IPS DF 6.9 (cell line): ENCODE measurements at places on chromosomes 16 and 17.

- no peaks in the 10 kb centered on the region for H3K36me3 ChIP-seq
- H3K4me1 ChIP-seq: no peaks in the 10 kb centered on the region
- H3K27me3 ChIP-seq: no peaks in the 10 kb centered on the region
- no peak overlapping the region for H3K27ac ChIP-seq
- DNase-seq: no peak
Measured at GRCh38 chr16:23768581-23768980, 13.8 kb downstream of the CHP2 start.

DNA sequence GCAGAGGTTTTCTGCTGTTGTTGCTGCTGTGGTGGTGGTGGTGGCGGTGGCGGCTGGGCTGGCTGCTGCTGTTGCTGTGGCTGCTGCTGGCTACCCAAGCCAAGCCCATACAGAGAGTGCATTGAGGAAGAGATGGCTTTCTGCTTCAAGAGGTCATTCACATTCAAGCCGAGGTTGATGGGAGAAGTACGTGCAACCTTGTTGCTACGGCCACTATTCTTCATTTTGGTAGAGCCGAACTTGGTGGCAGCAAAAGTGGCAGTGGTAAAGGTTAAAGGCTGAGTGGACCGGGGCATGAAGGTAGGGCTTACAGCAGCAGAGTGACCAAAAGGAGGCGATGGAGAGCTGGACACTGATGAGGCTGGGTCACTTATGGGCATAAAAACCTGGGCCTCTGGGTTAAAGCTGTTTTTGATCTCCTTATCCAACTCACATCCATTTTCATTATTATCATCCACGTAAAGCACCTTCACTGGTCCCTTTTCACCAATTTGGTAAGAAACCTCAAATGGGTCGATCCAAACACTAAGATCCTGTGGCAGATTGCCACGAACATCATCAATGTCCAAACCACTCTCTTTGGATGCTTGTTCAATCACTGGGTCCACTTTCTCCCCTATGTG, 2.8 kb downstream of the TOB1 start:
- no peak overlapping the region for H3K27ac ChIP-seq
- peaks cover 4% of the 10 kb centered on the region; the same call in 1 of the 2 replicates for H3K36me3 ChIP-seq
- no peak for DNase-seq
- H3K4me3 ChIP-seq: no peak overlapping the region

- H3K27me3 ChIP-seq: no peaks in the 10 kb centered on the region
- peaks cover 3% of the 10 kb centered on the region; the same call in 1 of the 2 replicates for H3K36me3 ChIP-seq
- no peak for DNase-seq
- no peak overlapping the region for H3K27ac ChIP-seq
- no peak overlapping the region for H3K4me3 ChIP-seq
Measured at GRCh38 chr17:75557075-75557851, 30.3 kb upstream of the MYO15B start.

DNA sequence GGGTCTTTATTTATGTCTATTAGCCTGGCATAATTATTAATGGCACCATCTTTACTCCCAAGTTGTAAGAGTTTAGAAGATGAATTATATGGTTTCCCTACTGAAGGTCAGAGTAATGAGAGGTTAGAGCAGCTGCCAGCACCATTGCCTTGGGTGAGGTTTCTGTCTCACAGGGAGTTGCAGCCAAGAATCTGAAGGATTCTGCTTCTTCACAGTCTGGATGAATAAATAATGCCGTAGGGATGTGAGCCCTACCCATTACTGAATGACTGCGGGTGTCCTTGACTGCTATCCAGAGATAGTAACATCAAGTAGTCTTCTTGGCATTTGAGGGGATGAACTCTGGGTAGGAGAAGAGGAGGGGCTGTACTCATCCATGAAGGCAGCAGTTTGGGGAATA, 52.8 kb upstream of the SMIM36 start:
- no peak overlapping the region for H3K27ac ChIP-seq
- H3K4me1 ChIP-seq: peaks cover 2% of the 10 kb centered on the region; the same call in 1 of the 2 replicates
- no peak for DNase-seq
- no peaks in the 10 kb centered on the region for H3K36me3 ChIP-seq

GRCh38 chr17:7667656-7668406, 17.1 kb downstream of the ATP1B2 start:
- DNase-seq: no peak
- peaks cover 1% of the 10 kb centered on the region; the same call in 1 of the 2 replicates for H3K4me1 ChIP-seq
- no peak overlapping the region for H3K27ac ChIP-seq
- no peaks in the 10 kb centered on the region for H3K27me3 ChIP-seq

DNA sequence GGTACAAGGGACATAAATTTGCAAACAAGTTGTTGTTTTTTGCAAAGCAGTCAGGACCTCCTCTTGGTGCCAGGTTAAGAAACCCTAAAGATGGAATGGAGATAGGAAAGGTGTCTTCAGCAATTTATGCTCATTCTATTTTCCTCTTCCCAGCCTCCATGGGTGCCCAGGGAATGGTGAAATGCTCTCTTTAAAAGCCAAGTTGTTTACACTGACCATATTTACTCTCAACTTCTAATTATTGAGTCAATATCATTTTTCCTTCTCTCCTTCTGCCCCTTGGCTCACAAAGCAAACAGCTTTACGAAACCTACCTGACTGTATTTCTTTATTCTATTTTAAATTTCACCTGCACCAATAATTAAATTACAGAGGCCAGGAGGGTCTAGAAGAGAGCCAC, 138.5 kb upstream of the IRX3 start:
- no peaks in the 10 kb centered on the region for H3K27me3 ChIP-seq
- H3K4me3 ChIP-seq: no peak overlapping the region
- no peak overlapping the region for H3K27ac ChIP-seq
- no peaks in the 10 kb centered on the region for H3K36me3 ChIP-seq
- no peak for DNase-seq

GRCh38 chr16:78816499-78817195, 717.2 kb downstream of the WWOX start:
- no peaks in the 10 kb centered on the region for H3K36me3 ChIP-seq
- no peaks in the 10 kb centered on the region for H3K4me1 ChIP-seq
- no peak overlapping the region for H3K27ac ChIP-seq

DNA sequence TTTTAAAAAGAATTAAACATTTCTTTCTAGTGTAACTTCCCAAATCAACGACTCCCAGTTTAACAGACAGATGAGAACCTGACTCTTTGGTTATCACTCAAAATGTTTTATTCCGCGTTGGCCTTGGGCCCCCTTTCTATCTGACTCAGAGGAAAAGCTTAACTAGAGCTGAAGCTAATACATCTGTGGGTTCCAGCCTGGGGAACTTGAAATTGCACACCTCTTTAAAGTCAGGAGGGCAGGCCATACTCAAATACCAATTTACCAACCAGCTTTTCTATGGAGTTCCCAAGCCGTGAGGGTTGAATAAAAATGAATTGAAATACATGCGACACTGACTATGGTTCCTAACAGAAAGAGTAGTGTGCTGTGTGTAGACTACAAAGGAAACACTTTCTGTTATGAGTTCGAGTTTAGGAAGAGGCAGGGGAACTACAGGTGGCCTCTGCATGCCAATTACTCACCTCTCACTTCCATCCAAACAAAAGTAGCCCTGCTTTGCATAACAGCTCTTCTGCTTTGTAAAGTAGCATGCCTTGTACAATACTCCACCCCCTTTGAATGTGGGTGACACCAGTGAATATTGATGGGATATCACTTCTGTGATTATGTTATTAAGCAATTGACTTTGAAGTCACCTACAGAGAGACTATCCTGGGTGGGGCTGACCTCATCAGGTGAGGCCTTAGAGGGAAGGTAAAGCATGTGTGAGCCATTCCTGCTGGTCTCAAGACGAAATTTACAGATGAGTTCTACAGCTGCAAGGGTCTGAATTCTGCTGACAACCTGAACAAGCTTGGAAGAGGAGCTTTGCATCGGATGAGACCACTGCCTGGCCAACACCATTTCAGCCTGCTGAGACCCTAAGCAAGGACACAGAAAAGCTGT, 92.1 kb downstream of the WDR59 start:
- no peak overlapping the region for H3K4me3 ChIP-seq
- no peaks in the 10 kb centered on the region for H3K4me1 ChIP-seq
- peaks cover 2% of the 10 kb centered on the region; the same call in 1 of the 2 replicates for H3K36me3 ChIP-seq
- no peaks in the 10 kb centered on the region for H3K27me3 ChIP-seq

GRCh38 chr16:87447323-87447722, 45.5 kb downstream of the ZCCHC14 start:
- peaks cover 11% of the 10 kb centered on the region; the same call in 1 of the 2 replicates for H3K36me3 ChIP-seq
- no peak overlapping the region for H3K4me3 ChIP-seq
- no peak for DNase-seq
- no peaks in the 10 kb centered on the region for H3K27me3 ChIP-seq
- H3K4me1 ChIP-seq: no peaks in the 10 kb centered on the region

- no peak overlapping the region for H3K4me3 ChIP-seq
- H3K27ac ChIP-seq: no peak overlapping the region
- no peaks in the 10 kb centered on the region for H3K4me1 ChIP-seq
Measured at GRCh38 chr16:54985156-54985555, 54.5 kb downstream of the IRX5 start.

- DNase-seq: no peak
- H3K27ac ChIP-seq: no peak overlapping the region
- no peaks in the 10 kb centered on the region for H3K36me3 ChIP-seq
Measured at GRCh38 chr16:30619202-30619601, 9.0 kb upstream of the ZNF689 start.

DNA sequence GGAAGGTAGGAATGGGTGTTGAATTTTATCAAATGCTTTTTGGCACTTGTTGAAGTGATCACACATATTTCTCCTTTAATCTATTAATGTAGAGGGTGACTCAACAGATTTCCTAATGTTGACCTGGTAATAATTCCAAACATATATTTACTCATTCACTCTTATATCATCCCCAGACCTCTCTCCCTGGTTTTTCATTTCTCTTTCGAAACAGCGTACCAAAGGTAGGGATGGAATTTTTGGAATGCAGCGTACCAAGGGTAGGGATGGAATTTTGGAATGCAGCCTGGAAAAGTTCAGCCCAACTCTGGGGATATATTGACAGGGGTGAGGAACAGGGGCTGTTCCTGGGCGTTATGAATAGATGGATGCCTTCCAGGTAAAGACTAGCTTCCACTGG, 7.3 kb downstream of the KIF18B start:
- peaks cover 9% of the 10 kb centered on the region for H3K36me3 ChIP-seq
- no peaks in the 10 kb centered on the region; the same call in 1 of the 2 replicates for H3K4me1 ChIP-seq
- no peaks in the 10 kb centered on the region for H3K27me3 ChIP-seq
- H3K27ac ChIP-seq: no peak overlapping the region

- no peak for DNase-seq
- H3K4me1 ChIP-seq: peaks cover 4% of the 10 kb centered on the region; the same call in 1 of the 2 replicates
- H3K27me3 ChIP-seq: no peaks in the 10 kb centered on the region
- H3K27ac ChIP-seq: no peak overlapping the region
Measured at GRCh38 chr16:15538507-15538906, 104.1 kb downstream of the BMERB1 start.

- peak; percentile 81 for DNase-seq
- no peaks in the 10 kb centered on the region for H3K27me3 ChIP-seq
- H3K4me3 ChIP-seq: no peak overlapping the region; the same call in 1 of the 2 replicates
- peaks cover 9% of the 10 kb centered on the region for H3K36me3 ChIP-seq
- peaks cover 3% of the 10 kb centered on the region for H3K4me1 ChIP-seq
- H3K27ac ChIP-seq: no peak overlapping the region
Measured at GRCh38 chr17:7560172-7561027, 1.3 kb upstream of the SENP3 start.

GRCh38 chr16:13178318-13178717, 276.9 kb downstream of the SHISA9 start:
- H3K27me3 ChIP-seq: no peaks in the 10 kb centered on the region
- H3K27ac ChIP-seq: no peak overlapping the region
- H3K4me1 ChIP-seq: peaks cover 2% of the 10 kb centered on the region; the same call in 1 of the 2 replicates
- no peak overlapping the region for H3K4me3 ChIP-seq

- no peak overlapping the region for H3K27ac ChIP-seq
- no peaks in the 10 kb centered on the region for H3K27me3 ChIP-seq
- H3K4me3 ChIP-seq: no peak overlapping the region
- no peaks in the 10 kb centered on the region for H3K36me3 ChIP-seq
- no peaks in the 10 kb centered on the region for H3K4me1 ChIP-seq
Measured at GRCh38 chr17:71392715-71393567, 727.9 kb upstream of the SOX9 start.

DNA sequence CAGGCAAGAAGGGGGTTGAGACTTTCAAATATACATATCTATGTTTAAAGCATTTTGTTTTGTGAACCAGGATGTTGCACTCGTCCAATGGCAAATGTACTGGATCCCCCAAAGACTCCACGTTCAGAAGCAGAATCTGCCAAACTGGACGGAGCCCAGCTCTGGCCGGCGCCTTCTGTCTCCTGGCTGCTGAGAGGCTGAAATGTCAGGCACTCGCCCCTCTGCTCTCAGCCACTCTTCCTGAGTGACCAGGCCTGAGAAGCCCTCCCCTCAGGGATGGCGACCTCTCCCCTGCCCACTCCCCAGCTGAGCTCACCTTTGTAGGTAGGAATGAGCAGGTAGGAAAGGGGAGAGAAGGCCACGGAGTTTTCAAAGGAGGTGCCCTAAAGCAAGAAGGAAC, 187.5 kb upstream of the FOXF1 start:
- H3K4me3 ChIP-seq: no peak overlapping the region
- H3K36me3 ChIP-seq: no peaks in the 10 kb centered on the region
- H3K27me3 ChIP-seq: no peaks in the 10 kb centered on the region
- DNase-seq: no peak
- H3K4me1 ChIP-seq: 0 out of 2 replicates have a peak, but pooled peaks cover 1% of the 10 kb centered on the region

DNA sequence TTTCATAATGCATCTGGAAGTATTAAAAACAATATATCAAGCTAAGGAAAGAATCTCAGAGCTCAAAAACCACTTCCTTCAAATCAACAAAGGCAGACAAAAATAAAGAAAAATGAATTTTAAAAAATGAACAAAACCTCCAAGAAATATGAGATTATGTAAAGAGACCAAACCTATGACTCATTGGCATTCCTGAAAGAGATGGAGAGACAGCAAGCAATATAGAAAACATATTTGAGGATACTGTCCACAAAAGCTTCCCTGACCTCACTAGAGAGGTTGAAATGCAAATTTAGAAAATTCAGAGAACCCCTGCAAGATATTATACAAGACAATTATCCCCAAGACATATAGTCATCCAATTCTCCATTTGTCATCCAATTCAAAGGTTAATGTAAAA, 311.3 kb upstream of the SOX9 start:
- no peak overlapping the region for H3K27ac ChIP-seq
- no peaks in the 10 kb centered on the region for H3K4me1 ChIP-seq
- H3K27me3 ChIP-seq: no peaks in the 10 kb centered on the region
- H3K36me3 ChIP-seq: no peaks in the 10 kb centered on the region
- H3K4me3 ChIP-seq: no peak overlapping the region

- no peaks in the 10 kb centered on the region for H3K4me1 ChIP-seq
Measured at GRCh38 chr17:15920758-15921239, 24.1 kb upstream of the ADORA2B start.

- DNase-seq: no peak
- H3K4me3 ChIP-seq: no peak within 1 kb of the TSS
- no peaks in the 10 kb centered on the region; the same call in 1 of the 2 replicates for H3K36me3 ChIP-seq
- no peaks in the 10 kb centered on the region for H3K4me1 ChIP-seq
- H3K27ac ChIP-seq: no peak within 1 kb of the TSS
- no peaks in the 10 kb centered on the region for H3K27me3 ChIP-seq
Measured at GRCh38 chr17:58192612-58193011, at the start of gene EPX. EPX (plus strand) TSS chr17:58192726; CDS start chr17:58192847, 121 bp downstream.
